ENCODE measurements at places on chromosomes 5 and 9.

DNA sequence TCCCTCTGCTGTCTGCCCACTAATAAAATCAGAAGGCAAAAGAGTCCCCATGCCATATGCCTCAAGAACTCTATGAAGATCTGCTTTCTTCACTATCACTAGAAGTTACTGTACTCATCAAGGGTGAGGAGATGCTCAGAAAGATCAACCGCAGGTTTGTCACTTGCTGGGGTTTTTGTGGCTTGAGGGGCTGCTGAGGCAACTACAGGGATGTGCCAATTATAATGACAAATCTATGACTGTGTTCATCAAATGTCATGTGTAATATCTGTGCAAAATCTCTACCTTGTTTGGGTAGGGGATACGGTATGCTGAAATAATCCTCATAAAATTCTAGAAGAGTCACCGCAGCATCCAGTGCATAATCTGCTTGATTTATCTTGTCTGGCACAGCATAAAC, 13.0 kb downstream of the ERAP1 start:
- peak; percentile 54 for DNase-seq

DNA sequence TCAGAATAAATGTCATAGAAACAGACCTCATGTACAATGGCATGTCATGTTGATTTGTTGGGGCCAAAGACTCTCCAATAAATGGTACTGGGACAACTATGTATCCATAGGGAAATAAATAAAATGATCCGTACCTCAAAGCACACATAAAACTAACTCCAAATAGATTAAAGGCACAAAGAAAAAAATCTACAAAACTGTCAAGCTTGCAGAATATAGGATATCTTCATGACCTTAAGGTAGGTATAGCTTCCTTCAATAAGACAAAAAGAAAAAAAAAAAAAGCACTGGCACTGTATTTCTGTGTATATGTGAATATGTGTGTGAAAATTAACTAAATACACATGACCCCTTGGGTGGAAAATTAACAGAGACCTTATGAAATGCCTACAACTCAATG, 101.9 kb downstream of the DIRAS2 start:
- no peak for DNase-seq

GRCh38 chr9:114947058-114947457, 16.7 kb upstream of the TNFSF8 start:
- no peak for DNase-seq

GRCh38 chr5:64487283-64487682, 18.5 kb upstream of the RGS7BP start:
- DNase-seq, result no peak

DNA sequence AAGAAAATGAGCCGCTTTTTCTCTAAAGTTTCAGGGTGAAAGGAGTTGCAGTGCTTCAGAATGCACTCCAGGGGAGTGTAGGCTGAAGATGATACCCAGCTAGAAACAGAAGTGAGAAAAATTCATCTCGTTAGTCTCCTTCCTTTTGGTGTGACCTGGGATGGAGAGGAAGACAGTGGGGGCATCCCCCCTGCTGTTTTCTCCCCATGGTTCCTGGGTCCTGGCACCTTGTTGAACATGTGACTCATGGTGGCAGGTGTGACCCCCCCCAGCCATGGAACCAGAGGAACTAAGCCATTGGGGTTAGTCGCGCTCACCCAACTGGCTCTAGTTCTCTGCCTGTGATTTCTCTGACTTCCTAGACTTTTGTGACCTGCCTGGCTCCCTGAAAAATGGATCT, 424.6 kb downstream of the CSNK1G3 start:
- DNase-seq, result no peak

- DNase-seq, result no peak
Measured at GRCh38 chr9:132994410-132995120, 16.1 kb downstream of the GFI1B start.

- no peak for DNase-seq
Measured at GRCh38 chr5:3509290-3509689, 86.3 kb upstream of the IRX1 start.

DNA sequence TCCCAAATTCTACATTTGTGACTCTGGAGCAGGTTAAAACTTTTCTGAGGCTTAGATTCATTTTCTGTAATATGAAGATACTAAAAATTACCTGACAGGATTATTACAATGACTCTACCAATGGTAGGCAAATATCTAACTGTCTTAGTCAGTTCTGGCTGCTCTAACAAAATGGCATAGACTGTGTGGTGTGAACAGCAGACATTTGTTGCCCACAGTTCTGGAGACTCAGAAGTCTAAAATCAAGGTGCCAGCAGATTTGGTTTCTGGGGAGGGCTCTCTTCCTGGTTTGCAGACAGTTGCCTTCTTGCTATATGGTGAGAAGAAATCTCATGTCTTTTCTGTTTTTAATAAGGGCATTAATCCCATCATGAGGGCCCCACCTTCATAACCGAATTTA, 245.1 kb downstream of the MAST4 start:
- no peak for DNase-seq

- DNase-seq, result no peak
Measured at GRCh38 chr5:90379652-90380051, 29.9 kb downstream of the CETN3 start.

- DNase-seq, result no peak
Measured at GRCh38 chr5:8462565-8462964, 593.6 kb downstream of the MTRR start.

Measured in CD4-positive, alpha-beta T cell treated with Interleukin-17A for 1 hour (primary cell).